ENCODE measurements at places on chromosomes 7 and 10. TPM values are rescaled to one million over a fixed set of nuclear protein-coding genes. Genes with fewer than 3 reads are reported as not detected.
A peak's percentile ranks its signal among the peaks of the same experiment; 100 is the strongest.

Gene HPS6
- total RNA-seq = 15.6 TPM

Gene NPC1L1
- not detected for total RNA-seq

Gene SAP25
- total RNA-seq = not detected

DNA sequence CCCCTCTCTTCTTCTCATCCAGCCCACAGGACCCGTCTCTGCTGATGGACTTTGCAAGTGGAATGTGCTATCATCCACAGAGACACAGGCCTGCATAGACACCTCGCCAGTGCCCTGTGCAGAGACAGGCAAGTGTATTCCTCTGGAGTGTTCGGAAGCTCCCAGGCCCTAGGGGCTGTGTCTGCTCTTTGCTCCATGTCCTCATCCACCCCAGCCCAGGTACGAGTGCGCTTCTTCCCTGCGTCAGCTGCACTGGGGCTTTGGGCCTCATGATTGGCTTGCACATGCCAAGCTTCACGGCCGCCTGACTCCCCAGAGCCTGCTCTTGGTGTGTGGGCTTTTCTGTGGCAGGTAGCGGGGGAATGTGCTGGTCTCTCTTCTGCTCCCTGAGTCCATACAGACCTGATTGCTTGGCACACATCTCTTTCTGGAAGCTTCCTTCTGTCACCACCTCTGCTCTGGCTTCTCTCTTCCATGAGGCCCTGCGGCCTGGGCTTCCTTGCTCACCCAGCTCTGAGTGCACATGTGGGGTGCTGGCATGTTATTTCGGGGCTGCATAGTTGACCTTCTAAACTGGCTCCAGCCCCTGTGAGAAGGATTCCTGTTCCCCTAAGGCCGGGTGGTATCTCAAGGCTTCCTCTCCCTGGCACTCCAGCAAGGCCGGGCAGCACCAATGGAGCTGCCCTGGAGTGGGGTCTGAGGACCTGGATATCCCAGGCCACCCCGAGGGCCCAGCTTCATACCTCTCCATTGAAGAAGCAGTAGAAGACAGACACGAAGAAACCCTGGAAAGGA lies 27.8 kb downstream of the CRHR2 start:
- H3K27ac ChIP-seq = no peak overlapping the region
- no peak overlapping the region for H3K4me3 ChIP-seq
- no peak for DNase-seq
- no peaks in the 10 kb centered on the region for H3K4me1 ChIP-seq
- H3K36me3 ChIP-seq = no peaks in the 10 kb centered on the region

DNA sequence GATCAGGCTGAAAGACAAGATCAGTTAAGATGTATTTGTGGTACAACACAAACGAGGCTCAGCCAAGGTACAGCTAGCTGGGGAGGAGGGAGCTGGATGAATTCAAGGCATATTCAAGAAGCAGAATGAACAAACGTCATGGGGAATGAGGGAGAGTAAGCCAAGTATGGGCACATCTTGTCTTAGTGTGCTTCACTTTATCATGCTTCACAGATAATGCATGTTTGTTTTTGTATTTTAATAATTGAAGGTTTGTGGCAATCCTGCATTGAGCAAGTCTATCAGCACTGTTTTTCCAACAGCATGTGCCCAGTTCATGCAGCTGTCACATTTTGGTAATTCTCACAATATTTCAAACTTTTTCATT lies 135.4 kb downstream of the HIBADH start:
- no peaks in the 10 kb centered on the region for H3K4me1 ChIP-seq
- no peaks in the 10 kb centered on the region for H3K27me3 ChIP-seq
- no peak overlapping the region for H3K27ac ChIP-seq
- no peak for DNase-seq
- peaks cover 36% of the 10 kb centered on the region for H3K36me3 ChIP-seq

- H3K4me3 ChIP-seq = no peak overlapping the region
- no peak for DNase-seq
- H3K27me3 ChIP-seq = no peaks in the 10 kb centered on the region
- peaks cover 78% of the 10 kb centered on the region for H3K36me3 ChIP-seq
Measured at GRCh38 chr10:14926061-14926470, 27.8 kb downstream of the DCLRE1C start.

- no peaks in the 10 kb centered on the region for H3K36me3 ChIP-seq
- DNase-seq = no peak
- no peaks in the 10 kb centered on the region for H3K27me3 ChIP-seq
- peak overlapping the region; percentile 31 for H3K27ac ChIP-seq
- H3K4me1 ChIP-seq = peaks cover 20% of the 10 kb centered on the region
- no peak overlapping the region for H3K4me3 ChIP-seq
Measured at GRCh38 chr7:22443370-22444180, 56.4 kb downstream of the STEAP1B start.

GRCh38 chr7:45581271-45581780 lies 7.2 kb downstream of the ADCY1 start:
- no peaks in the 10 kb centered on the region for H3K27me3 ChIP-seq
- H3K27ac ChIP-seq = no peak overlapping the region
- H3K4me1 ChIP-seq = peaks cover 3% of the 10 kb centered on the region
- no peak overlapping the region for H3K4me3 ChIP-seq
- DNase-seq = no peak

DNA sequence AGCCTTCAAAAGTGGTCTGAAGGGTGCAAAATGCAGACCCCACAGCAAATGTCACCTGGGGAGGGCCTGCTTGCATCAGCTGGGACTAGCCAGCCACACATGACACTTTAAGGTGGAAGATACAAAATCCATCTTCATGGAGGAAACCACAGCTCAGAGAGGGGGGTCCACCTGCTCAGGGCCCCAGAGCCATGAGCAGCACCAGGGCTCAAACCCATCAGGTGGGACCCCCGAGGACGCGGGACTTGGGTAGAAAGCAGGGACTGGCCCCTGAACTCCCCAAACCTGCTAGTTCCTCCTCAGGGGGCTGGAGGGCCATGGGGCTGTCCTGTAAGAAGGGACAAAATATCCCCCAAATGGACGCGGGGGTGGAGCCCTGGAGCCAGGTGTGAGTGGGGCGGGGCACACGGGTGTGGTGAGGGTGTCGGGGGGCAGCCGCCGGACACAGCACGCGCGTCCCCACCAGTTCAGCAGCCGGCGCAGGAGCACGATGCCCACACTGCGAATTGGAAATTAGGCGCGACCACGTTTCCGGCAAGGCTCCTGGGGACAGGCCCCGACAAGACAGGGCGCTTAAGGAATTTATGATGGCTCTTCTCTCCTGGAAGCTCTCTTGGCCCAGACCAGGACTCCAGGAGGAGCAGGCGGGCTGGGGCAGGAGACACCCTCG lies 8.0 kb downstream of the PDGFA start:
- no peak for DNase-seq
- H3K27ac ChIP-seq = no peak overlapping the region
- no peak overlapping the region for H3K4me3 ChIP-seq
- H3K36me3 ChIP-seq = peaks cover 53% of the 10 kb centered on the region
- H3K4me1 ChIP-seq = no peaks in the 10 kb centered on the region

DNA sequence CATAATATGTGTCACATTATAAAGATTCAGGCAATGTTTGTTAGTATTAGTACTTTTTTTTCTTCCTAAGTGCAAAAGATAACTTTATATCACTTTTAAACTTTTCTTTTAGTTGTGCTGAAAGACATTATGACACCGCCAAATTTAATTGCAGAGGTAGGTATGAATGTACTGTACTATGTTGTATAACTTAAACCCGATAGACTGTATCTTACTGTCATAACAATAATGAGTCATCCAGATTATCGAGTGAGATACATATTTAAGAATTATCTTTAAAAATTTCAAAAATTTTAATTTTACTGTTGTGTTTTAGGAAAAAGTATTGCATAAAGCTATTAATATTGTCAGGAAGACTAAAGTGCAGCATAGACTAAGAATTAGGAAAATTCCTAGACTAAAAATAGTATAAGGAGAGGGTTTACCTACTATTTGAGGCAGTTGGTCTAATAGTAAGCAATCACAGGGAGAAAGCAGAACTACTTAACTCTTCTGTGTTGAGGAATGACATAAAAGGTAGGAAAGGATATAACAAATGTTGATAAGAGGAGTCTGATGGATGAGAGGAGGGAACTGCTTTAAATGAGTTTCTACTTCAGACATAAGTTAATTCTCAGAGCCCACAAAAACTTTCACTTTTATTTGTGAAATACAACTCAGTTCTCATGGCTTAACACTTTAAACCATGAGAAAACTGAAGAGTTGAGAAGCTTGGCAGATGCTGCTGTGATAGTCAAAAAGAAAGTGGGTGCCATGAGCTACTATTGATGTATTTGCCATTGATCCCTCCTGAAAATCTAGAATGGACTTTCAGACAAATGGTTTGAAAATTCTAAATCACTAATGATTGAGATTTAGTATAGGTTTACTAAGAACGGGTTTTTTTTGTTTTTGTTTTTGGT lies 67.8 kb downstream of the PTEN start:
- H3K4me3 ChIP-seq = no peak overlapping the region
- H3K4me1 ChIP-seq = peaks cover 48% of the 10 kb centered on the region
- no peak for DNase-seq
- H3K27me3 ChIP-seq = no peaks in the 10 kb centered on the region

- no peak overlapping the region for H3K4me3 ChIP-seq
- H3K27ac ChIP-seq = no peak overlapping the region
- no peak for DNase-seq
- H3K27me3 ChIP-seq = no peaks in the 10 kb centered on the region
- H3K36me3 ChIP-seq = no peaks in the 10 kb centered on the region
Measured at GRCh38 chr7:117395743-117396142, 31.6 kb downstream of the ASZ1 start.

DNA sequence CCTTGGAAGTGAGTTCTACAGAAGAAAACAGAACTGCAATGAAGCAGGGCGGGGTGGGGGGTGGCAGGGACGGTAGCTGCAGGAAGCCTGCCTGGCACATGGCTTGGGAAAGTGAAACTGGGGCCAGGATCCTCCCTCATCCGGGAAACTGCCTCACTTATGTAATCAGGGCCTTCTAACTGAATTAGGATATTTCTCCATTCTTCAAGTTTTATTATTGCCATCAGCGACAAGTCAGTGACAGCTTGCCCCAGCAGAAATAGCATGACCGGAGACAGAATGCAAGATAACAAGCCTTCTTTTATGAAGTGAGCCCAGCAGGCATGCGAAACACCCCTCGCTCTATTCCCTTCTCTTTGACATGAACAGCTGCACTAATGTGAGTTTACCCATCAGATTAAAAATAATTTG lies 77.5 kb upstream of the CACUL1 start:
- H3K4me1 ChIP-seq = no peaks in the 10 kb centered on the region
- peak; percentile 81 for DNase-seq
- H3K36me3 ChIP-seq = no peaks in the 10 kb centered on the region
- no peak overlapping the region for H3K4me3 ChIP-seq
- no peaks in the 10 kb centered on the region for H3K27me3 ChIP-seq

- no peak for DNase-seq
- H3K36me3 ChIP-seq = no peaks in the 10 kb centered on the region
- H3K27ac ChIP-seq = no peak overlapping the region
- no peak overlapping the region for H3K4me3 ChIP-seq
Measured at GRCh38 chr7:42233695-42234331, 3.2 kb downstream of the GLI3 start.

DNA sequence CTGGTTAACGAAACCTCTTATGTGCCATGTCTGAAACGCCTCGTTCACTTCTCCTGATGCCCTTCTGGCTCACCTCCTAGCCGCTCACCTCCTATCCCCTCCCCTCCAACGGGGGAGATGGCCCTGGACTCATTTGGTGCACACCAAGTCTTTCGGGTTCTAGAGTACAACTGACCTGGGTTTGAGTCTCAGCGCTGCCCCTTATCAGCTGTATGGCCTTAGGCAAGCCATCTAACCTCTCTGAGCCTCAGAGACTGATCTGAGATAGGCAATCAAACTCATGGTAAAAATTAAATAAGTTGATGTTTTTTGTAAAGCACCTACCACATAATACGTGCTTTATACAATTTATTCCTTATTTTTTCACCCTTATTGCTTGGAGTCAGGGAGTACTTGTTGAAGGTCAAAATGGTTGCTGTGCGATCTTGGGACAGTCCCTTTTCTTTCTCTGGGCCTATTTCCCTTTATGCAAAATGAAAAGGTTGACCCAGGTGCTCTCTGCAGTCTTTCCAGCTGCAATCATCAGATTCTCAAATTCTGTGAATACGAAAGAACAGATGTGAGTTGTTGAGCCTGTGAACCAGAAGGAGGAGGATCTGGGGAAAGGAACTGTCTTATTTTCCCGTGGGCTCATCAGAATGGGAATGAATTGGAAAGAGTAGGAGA lies 31.2 kb upstream of the PLEKHA1 start:
- H3K27me3 ChIP-seq = no peaks in the 10 kb centered on the region
- no peak overlapping the region for H3K27ac ChIP-seq
- H3K36me3 ChIP-seq = no peaks in the 10 kb centered on the region
- H3K4me3 ChIP-seq = no peak overlapping the region
- peak; percentile 53 for DNase-seq

DNA sequence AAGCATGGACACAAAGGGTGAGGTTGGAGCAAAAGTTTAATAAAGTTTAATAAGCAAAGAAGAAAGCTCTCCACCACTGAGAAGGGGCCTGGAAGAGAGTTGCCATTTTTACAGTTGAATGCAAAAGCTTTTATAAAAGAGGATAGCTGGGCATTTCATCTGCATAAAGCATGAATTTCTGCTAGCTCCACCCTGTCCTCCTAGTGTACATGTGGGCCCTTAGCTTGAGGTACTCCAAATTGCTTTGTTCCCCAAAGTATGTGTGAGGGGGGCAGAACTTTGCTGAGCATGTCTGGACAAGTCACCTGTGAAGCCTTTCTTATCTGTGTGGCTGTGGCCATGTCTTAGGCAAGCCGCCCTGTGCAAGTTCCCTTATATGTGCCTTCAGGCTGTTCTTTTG lies 22.6 kb upstream of the CROT start:
- no peaks in the 10 kb centered on the region for H3K36me3 ChIP-seq
- H3K27ac ChIP-seq = no peak overlapping the region
- H3K4me1 ChIP-seq = no peaks in the 10 kb centered on the region
- no peak for DNase-seq

DNA sequence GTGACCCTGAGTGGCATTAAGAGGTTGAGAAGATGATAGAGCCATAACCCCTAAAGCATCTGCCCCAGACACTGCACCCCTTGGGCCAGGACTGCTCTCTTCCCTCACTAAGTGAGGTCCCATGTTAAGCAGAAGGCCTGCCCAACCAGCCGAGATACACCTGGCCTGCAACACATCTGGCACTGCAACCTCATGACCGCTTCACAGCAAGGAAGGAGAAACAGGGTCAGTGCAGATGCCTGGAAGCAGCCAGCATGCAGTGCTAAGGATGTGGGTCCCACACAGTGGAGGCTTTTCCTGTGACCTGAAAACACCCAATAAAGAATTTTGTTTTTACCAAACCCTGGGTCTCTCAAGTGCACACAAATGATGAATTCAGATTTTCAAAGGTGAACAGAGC lies 7.4 kb downstream of the NOD1 start:
- H3K4me3 ChIP-seq = no peak overlapping the region
- no peaks in the 10 kb centered on the region for H3K27me3 ChIP-seq
- DNase-seq = peak; percentile 61
- no peaks in the 10 kb centered on the region for H3K4me1 ChIP-seq
- H3K36me3 ChIP-seq = no peaks in the 10 kb centered on the region
- H3K27ac ChIP-seq = peak overlapping the region; percentile 97

GRCh38 chr7:22357311-22358175 lies 589 bp upstream of the RAPGEF5 start:
- H3K27me3 ChIP-seq = no peaks in the 10 kb centered on the region
- no peaks in the 10 kb centered on the region for H3K36me3 ChIP-seq
- H3K4me3 ChIP-seq = peak overlapping the region; percentile 62
- peaks cover 6% of the 10 kb centered on the region for H3K4me1 ChIP-seq

GRCh38 chr10:75649466-75649865 lies 218.0 kb downstream of the LRMDA start:
- H3K36me3 ChIP-seq = no peaks in the 10 kb centered on the region
- H3K4me1 ChIP-seq = no peaks in the 10 kb centered on the region
- H3K27me3 ChIP-seq = no peaks in the 10 kb centered on the region
- no peak overlapping the region for H3K4me3 ChIP-seq
